ENCODE measurements at places on chromosomes 3 and 15.

GRCh38 chr3:14285548-14285925 lies 106.9 kb downstream of the LSM3 start:
- DNase-seq: peak; percentile 92

DNA sequence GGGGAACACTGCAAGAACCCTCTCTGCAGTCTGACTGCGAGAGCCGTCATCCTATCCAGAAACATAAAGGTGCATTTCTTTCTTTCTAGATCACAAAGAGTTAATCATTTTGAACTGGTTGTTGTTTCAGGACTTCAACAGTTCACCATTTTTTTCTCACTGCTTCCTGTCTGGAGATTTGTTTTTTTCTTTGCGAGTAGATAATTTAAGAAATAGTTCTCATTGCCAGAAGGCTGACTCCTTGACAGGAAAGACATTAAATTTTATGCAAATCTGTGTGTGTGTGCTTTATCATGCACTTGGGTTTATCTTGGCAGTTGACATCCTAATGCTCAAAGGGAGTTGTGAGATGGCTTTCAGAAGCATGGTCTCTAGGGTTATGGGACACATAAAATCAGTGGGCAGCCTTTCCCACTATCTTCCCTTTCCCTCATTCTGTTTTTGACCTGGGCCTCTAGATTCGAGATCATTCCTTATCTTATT lies 123.5 kb upstream of the TBL1XR1 start:
- DNase-seq: no peak

- DNase-seq: no peak
These were observed 436.0 kb upstream of the NR2F2 start for GRCh38 chr15:95894407-95894956.

GRCh38 chr3:73611176-73611575 lies 13.6 kb downstream of the PDZRN3 start:
- no peak for DNase-seq

DNA sequence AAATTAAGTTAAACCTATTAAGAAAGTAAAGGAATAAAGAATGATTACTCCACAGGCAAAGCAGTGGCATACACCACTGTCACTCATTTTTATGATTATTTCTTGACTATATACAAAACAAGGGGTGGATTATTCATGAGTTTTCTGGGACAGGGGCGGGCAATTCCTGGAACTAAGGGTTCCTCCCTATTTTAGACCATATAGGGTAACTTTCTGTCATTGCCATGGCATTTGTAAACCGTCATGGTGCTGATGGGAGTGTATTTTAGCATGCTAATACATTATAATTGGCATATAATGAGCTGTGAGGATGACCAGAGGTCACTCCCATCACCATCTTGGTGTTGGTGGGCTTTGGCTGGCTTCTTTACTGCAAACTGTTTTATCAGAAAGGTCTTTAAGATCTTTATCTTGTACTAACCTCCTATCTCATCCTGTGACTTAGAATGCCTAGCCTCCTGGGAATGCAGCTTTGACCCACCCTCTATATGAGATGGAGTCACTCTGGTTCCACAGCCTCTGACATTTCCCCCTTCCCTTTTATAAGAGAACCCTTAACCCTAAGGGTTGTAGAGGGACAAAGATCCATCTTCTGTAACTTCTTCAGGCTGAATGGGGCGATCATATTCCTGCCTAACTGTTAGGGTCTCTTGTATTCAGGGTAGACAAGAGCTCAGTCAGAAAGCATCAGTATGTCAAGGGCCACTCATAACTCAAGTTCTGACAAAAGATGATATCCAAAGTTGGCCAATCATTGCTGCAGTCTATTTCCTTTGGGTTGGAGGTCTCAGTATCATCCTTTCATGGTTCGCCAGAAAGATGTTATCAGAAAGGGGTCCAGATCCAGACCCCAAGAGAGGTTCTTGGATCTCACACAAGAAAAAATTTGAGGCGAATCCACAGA lies 79.5 kb upstream of the LIPC start:
- no peak for DNase-seq

GRCh38 chr3:30681649-30682211 lies 75.3 kb downstream of the TGFBR2 start:
- no peak for DNase-seq

DNA sequence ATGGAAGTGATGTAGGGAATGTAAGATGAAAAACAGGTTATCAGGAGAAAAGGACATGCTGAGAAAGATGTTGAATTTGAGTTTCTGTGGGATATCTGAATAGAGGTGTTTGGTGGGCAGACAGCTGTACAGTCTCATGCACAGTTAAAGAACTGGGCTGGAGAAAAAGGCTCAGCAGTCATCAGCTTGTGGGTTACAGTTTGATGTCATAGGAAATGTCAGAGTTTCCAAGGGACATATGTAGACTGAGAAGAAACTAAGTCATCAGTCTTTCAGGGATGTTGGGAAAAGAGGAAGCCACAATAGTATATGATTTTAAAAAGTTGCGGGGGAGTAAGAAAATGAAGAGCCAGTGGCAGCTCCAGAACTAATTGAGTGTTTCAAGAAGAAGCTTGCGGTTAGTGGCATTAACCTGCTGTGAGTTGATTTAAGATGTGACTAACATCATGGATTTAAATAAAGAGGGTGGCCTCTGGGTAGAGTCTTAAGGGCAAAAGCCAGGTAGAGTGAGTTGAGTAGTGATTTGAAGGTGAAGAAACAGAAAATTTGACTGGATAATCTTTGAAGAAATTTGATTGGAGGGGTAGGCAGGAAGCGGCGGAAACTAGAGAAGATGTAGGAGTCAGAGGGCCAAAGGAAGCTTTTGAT lies 24.6 kb downstream of the GORASP1 start:
- no peak for DNase-seq

DNA sequence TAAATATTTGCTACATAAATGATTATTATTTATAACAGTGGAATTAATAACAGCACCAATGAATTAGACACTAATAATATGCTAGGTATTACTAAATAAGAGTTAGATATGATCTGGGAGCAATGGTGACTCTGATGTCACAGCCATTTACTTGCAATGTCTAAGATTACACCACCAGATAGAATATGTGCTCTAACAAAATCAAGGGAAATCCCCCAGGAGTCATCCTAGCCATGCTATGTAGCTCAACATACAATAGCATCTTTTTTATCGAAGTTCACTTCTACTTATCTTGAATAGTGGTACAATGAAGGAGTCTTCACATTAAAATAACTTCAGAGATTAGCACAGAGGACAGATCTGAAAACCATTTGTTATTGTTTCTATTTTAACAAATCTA lies 154.0 kb downstream of the FMN1 start:
- DNase-seq: no peak

DNA sequence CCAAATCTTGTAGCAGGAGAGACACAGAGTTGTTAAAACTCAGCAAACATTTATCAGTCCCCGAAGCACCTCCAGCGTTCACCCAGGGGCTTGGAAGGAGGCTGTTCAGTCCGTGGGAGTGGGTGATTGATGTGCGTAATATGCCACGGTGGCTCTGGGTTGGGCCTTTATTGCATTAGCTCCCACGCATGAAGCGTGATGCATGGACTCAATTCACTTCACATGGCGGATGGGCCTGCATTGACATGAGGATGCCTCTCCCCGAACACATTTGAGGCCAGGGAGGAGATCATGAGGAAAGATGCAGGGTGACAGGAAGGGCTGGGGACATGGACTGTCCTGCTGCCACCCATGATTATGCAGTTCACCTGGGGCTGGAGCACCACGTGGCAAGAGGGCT lies 126.5 kb downstream of the FAM43A start:
- DNase-seq: no peak

DNA sequence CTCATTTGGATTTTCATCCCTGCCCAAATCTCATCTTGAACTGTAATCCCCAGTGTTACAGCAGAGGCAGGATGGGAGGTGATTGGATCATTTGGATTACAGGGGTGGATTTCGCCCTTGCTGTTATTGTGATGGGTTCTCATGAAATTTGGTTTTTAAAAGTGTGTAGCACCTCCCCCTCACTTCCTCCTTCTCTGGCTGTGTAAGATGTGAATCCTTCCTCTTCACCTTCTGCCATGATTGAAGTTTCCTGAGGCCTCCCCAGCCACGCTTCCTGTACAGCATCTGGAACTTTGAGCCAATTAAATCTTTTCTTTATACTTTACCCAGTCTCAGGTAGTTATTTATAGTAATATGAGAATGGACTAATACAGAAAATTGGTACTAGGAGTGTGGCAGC lies 316.8 kb downstream of the PLCL2 start:
- DNase-seq: no peak

DNA sequence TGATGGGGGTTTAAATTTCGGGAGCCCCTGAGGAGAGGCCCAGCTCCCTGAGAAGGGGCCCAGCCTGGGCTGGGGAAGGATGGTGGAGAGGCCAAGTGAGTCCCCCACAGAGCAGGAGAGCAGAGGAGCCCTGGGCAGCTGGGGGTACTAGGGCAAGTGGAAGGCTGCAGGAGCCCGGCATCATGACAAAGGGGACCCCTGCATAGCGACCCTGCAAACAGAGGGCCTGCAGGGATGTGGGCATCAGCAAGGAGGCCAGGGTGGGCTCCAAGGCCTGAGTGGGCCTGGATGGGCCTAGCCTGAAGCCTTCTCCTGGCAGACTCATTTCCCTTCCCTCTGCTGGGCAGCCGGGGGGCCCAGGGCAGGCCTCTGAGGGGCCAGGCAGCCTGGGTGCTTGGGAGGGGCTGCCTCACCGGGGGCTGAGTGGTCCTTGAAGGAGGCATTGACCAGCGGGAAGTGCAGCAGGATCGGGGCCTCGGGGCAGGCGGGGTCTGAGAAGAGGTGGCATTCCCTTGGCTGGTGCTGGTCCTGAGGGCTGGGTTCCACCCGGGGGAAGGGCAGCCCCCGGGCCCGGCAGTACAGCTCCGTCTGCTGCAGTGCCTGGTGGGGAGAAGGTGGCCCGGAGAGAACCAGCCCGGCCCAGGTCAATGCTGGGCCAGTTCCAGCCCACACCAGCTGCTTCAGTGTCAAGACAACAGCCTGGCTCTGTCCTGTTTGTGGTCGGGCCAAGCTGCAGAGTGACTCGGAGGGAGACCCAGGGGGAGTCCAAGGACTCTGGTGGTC lies 24.7 kb downstream of the PLA2G4D start:
- peak; percentile 4 for DNase-seq

DNA sequence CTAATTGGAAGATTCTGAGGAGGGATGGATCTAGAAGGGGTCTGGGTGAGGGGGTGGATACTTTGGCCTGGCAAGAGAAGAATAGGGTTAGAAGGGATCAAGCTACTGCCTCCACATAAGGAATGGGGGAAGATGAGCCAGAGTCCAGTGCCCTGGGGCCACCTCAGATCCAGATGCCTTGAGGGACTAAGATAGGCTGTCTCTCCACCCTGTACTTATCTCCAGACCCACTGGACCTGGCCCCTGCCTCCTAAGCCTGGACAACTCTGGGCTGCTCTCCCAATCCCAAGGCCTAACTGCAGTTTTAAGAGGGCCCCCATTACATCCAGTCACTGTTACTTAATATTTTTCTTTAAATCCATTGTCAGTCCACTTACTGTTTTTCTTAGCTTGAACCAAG lies 2.0 kb downstream of the DVL3 start:
- no peak for DNase-seq

DNA sequence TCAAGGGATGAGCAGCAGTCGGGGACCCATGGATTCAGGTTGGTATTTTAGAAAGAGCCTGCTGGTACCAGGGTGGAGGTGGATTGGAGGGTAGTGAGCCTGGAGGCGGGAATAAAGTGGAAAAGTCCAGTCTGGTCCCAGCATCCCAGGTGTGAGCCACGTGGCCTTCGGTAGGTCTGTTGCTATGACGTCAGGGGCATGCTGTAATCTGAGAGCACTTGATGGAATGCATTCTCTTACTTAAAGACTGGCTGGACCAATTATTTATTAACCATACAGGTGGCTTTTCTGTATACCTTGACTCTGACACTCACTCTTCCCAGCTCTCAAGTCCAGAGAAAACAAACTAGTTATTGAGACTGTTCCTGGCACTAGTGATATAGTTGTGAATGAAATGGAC lies 389.9 kb upstream of the RGMA start:
- no peak for DNase-seq

DNA sequence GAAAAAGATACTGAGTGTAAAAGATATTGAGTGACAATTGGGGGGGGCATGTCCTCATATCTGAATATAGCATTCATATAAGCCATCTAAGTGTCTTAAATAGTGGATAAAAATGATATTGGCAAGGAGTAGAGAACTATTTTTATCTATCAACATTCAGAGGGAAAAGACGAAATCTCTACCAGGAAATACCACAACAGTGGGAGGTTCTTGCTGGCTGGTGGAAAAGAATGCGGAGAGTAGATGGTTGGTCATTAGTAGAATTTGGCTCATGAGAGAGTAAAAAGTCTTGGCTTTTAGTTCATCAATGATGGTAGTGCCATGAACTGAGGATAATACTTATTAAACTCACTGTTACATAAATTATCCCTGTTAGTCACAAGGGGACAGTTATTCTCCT lies 4.8 kb upstream of the TCF12 start:
- no peak for DNase-seq

GRCh38 chr3:134237454-134238145 lies 13.1 kb downstream of the RYK start:
- no peak for DNase-seq

DNA sequence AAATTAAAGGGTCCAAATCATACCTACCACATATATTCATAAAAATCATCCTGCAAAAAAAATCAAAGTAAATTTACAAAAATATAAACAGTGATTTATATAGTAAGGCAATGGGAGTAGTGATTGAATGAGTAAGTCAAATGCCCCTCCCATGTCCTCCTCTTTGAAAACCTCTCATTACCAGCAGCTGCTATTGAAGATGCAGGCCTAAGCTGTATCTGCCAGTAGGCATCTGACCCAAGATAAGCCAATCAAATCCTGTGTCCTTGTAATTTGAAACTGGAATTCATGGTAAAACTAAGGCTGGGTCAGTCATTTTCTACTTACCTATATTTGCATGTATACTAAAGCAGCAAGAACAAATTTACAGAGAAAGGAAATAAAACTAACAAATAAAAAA lies 60.4 kb upstream of the POU1F1 start:
- DNase-seq: no peak

GRCh38 chr15:101472033-101472432 lies 17.5 kb downstream of the PCSK6 start:
- DNase-seq: no peak

GRCh38 chr3:128487813-128488635 lies 5.0 kb downstream of the GATA2 start:
- DNase-seq: peak; percentile 86

DNA sequence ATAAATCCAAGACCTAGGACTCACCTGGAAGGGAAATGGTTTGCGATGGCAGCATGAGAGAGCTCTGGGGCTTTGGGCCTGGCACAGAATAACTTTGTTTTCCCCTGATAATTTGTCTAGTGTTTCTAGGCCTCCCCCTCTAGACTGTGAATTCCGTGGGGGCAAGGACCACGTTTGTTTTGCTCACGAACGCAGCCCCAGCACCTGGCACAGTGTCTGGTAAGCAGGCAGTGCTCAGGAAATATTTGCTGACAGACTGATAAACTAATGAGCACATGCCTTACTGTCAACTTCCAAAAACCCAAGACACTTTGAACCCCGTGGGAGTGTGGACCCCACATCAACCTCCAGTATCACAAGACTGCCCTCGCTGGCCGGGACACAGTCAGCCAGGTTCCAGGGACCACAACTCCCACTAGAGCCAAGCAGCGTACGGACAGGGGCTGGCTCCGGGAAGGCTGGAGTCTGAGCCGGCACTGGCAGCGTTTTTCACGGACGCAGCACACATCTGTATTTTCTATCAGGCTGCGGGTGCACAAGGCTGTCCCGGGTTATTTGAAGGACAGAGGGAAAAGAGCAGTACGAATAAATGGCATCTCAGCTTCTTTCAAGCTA lies 146.5 kb downstream of the XXYLT1 start:
- no peak for DNase-seq
